ENCODE measurements at places on chromosomes 1 and 21. TPM values are rescaled to one million over a fixed set of nuclear protein-coding genes. Genes with fewer than 3 reads are reported as not detected.

Gene WNT4
- not detected for total RNA-seq

DNA sequence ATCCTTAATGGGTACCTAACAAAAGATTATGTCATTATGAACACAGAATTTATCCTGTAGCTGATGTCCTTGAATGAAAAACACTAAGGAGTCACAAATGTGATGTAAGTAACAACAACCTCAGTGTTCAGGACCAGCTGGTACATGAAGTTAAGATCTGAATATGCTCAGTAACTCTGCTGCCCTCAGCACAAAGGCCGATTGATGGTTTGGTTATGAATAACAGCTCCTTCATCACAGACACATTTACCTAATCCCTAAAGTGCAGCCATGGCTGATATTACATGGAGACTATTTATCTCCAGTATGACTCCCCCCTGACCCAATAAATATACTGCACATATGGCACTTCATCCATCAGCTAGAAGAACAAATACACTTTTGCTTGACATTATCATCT lies 75.2 kb downstream of the PLPPR5 start:
- peak; percentile 43 for DNase-seq

Gene ADGRL4
- 50.3 TPM for total RNA-seq

DNA sequence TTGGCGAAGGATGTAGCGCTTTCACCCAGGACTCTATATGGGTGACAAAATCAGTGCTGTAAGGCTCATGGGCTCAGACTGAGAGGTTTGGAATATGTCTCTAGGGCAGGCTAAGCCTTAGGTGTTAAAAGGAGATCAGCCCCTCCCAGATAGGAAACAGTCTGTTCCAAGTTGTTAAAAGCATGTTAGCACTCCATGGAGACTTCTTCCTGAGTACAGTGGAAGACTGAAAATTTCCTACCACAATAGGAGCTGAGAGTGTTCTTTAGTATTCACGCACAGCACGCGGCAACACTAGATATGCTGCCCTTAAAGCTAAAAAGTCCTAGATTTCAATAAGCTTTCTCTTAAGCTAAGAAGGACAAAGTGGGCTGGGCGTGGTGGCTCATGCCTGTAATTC lies 122.1 kb downstream of the TRABD2B start:
- no peak for DNase-seq

GRCh38 chr1:185813401-185813979 lies 79.3 kb downstream of the HMCN1 start:
- peak; percentile 57 for DNase-seq

Gene KMO
- 1.3 TPM for total RNA-seq

Gene AK5
- total RNA-seq, result 6.5 TPM

- DNase-seq, result no peak
Measured at GRCh38 chr1:226576601-226577000, 28.0 kb downstream of the STUM start.

GRCh38 chr1:85846706-85847105 lies 138.5 kb upstream of the ZNHIT6 start:
- peak; percentile 51 for DNase-seq

DNA sequence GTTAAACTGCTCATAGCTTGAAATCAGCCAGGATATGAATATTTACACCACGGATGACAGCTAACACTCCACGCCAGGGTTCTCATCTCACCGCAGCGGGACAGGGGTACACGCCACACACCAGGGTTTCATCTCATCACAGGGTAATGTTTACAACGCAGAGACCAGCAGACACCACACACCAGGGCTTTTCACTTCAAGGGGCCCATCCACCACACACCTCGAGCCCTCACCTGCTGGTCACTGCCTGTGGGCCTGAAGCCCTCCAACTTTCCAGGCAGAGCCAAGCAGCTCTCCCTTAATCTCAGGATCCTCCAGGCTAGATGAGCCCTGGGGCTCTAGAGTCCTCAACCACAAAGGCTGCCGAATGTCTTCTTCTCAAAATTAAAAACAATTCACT lies 1.3 kb upstream of the KRTAP10-12 start:
- no peak for DNase-seq

GRCh38 chr1:43970911-43971310 lies 1.1 kb downstream of the DPH2 start:
- DNase-seq, result no peak

Gene STUM
- not detected for total RNA-seq

Gene LRIF1
- 44.7 TPM for total RNA-seq

DNA sequence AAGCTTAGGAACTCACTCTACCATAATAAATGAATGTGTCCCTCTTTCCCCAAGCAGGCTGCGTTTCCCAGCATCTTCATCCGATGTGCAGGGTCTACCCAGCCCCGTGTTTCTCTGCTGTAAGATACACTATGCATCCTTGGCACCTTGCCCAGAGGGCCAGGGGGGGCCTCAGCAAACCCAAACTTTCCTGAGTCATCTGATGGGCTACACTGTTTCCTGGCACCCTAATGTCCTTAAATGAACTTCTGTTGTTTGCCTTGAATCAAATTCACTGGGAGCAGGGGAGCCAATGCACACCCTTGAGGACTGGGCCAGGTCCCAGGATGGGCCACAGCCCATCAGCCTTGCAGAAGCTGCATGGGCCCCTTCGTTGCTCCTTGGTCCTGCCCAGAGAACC lies 145.5 kb downstream of the IGSF21 start:
- no peak for DNase-seq

Gene CELA3B
- not detected for total RNA-seq
